ENCODE measurements at places on chromosomes 16 and 17.

DNA sequence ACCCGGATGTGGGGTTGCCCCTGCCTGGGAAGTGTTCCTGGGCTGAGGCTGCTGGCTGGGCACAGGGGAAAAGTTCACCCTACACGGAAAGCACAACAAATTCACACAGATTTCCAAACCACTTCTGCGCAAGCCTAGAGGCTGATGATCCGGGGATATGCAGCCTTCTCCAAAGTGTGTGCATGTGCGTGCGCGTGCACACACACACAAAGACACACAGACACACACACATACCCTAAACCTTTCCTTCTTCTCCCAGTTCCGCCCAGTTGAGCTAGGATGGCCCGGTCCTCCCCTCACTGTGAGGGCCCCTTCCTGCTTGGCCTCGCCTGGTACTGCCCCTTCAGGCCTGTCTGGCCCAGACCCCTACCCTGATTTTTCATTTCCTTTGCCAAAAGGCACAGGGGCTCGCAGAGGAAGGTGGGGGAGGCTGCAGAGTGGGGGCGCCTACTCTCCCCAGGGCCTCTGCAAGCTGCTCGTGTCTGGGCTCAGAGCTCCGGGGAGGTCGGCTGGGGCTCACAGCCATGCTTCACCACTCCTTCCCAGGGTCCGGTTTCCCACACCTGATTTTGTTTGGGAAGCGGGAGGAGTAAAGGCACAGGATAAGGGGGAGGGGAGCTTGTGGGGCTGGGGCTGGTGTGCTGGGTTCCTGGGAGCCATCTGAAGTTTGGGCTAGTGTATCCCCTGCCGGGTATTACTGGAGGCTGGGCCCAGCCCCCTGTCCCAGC is 144.7 kb downstream of the ENGASE start:
- DNase-seq: no peak

- DNase-seq: no peak
Observed at GRCh38 chr17:29341726-29342125, 47.8 kb upstream of the NUFIP2 start.

DNA sequence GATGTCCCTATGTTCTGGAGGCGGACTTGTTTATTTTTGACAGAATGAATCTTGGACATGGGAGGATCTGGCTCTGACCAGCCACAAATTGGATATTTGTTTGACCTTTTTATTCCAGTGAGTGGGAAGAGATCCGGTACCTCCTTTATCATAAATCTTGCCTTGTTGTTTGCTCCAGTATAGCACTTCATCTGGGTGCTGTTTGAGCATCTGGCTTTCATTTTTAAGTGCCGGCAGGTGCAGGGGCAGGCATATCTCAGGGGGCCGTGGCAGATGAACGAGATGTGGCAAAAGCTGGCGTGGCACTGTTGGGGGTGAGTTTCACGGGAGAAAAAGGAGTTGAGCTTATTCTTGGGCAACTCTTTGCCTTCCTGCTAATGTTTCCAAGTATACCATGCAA is 37.8 kb downstream of the MSI2 start:
- no peak for DNase-seq

- no peak for DNase-seq
Observed at GRCh38 chr16:49010879-49011278, 270.8 kb downstream of the CBLN1 start.

DNA sequence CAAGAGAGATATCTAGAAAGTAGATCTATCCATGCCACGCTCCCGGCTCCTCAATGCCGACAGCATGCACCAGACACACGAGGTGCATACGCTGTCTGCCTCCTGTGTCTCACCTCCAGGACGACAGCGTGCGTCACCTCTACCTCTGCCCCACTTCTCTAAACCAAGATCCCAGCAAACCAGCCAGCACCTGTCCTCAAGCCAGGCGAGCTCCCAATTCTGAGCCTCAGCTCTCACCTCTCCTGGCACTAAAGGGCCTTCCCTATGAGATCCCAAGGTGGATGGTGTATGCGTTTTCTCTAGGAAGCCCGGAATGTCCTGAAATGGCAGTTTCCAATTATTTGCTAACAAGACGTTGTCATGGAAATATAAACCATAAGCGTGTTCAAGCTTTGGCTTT is 36.2 kb upstream of the RCVRN start:
- DNase-seq: no peak

GRCh38 chr17:77242118-77242851 is 101.5 kb downstream of the SEC14L1 start:
- no peak for DNase-seq

DNA sequence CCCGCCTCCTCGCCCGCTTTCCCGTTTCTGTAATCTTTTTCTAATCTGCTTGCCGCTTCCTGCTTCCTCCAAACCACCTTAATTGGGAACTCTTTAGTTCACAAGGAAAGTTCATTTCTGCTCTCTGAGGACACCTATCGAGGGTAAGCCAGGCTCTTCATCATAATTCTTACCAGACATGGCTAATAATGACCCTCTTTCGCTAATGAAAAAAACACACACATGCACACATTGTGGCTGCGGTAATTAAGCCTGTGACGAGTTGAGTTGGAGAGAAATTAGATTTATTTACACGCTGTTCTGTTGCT is 100.6 kb downstream of the ZNF423 start:
- no peak for DNase-seq

DNA sequence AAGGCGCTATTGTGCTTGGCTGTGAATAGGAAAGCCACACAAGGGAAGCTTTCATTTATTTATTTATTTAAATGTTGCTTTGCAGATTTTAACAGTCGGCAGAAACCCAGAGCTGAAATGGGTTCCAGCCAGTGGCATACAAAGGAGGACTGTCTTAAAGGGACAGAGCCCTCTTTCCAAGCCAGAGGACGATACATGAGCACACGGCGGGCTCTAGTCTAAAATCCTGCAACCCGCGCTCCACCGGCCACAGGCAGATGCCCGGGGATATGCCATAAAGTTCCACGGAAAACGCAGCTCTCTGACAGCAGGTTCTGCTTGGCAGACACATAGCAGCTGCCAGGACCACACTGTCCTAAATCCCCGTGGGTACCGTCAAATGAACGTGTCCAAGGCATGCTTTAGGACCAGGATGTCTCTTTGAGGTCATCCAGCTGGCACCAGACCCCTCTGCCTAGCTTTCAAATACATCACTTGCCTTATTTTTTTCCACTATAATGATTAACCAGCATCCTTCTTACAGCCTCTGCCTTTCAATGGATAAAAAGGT is 64.6 kb downstream of the CYTH1 start:
- no peak for DNase-seq

GRCh38 chr16:85328676-85329058 is 216.4 kb upstream of the CIBAR2 start:
- no peak for DNase-seq

GRCh38 chr16:775236-775796 is 12.9 kb downstream of the RPUSD1 start:
- DNase-seq: no peak

- no peak for DNase-seq
Observed at GRCh38 chr16:75377729-75378386, 55.4 kb downstream of the CFDP1 start.

DNA sequence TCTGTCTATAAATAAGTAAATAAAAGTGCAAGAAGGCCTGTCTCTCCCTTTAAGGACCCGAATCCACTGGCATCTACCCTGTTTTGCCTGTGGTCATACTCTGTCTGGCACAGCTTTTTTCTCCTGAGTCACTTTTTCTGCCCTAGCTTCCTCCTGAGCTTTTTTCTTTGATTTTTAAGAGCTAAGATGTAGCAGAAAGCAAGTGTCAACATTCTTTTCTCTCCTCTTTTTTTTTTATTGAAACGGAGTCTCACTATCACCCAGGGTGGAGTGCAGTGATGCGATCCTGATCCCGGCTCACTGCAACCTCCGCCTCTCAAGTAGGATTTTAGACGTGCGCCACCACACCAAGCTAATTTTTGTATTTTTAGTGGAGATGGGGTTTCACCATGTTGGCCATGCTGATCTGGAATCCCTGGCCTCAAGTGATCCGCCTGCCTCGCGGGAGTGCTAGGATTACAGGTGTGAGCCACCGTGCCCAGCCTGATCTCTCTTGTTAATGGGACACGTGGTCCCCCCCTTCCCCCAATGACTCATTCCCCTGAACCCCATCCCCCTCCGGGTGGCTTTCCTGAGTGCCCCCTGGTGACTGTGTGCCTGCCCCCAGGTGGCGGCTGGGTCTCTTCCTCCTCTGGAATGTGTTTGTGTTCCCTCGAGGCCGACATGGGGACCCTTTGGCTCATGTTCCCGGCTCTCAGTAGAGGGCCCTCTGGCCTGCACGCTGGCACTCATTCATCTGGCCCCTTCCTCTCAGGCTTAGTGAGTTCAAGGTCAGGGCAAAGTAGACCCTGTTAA is 14.2 kb downstream of the C16orf90 start:
- no peak for DNase-seq

DNA sequence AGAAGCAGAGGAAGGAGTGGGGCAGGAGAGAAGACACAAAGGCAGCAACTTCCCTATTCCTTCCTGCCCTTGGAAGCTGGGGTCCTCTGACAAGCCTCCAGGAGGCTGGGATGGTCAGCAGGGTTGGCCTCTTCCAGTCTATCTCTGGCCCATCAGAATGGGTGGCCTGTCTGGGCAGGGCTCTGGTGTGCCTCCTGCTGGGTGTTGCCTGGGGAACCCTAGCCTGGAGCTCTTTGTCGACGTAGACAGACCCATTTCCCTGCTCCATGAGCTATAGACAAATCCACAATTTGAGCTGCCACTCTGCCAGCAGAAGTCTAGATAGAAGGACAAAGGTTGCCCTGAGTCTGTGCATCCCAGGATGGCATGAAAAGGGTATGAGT is 11.4 kb downstream of the IGFBP4 start:
- DNase-seq: no peak

GRCh38 chr16:69396187-69397061 is 10.6 kb upstream of the TERF2 start:
- peak; percentile 76 for DNase-seq

GRCh38 chr17:44935116-44935515 is 12.5 kb downstream of the KIF18B start:
- no peak for DNase-seq

GRCh38 chr16:67432506-67432890 is 1.6 kb downstream of the HSD11B2 start:
- no peak for DNase-seq

GRCh38 chr17:11944587-11944986 is 52.7 kb downstream of the ZNF18 start:
- no peak for DNase-seq

DNA sequence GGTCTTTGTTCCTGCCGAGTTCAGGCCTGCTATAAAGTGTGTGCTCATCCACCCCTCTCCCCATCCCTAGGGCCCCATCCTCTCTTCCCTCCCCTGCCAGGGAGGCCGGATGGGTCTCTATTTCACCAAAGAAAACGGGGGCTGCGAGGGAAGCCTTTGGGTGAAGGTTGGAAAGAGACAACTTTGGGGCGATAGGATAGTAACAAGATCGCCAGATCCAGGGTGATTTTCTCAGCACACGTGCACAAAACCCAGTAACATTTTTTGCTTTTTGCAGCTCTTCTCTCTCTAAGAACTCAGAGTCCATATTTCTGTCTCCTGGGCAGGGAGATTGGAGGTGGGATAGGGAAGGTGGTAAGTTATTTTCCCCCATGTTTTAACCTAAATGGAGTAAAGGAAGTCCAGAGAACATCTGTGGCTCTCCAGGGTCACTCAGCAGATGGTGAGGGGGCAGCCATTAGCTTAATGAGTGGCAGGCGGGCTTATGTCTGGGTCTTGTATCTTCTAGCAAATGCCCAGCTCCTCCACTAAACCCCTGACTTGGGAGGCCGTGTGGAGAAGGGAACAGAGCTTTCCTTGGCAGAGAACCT is 6.9 kb downstream of the CCR7 start:
- no peak for DNase-seq

GRCh38 chr17:50397919-50398285 is 579 bp upstream of the LRRC59 start:
- no peak for DNase-seq

DNA sequence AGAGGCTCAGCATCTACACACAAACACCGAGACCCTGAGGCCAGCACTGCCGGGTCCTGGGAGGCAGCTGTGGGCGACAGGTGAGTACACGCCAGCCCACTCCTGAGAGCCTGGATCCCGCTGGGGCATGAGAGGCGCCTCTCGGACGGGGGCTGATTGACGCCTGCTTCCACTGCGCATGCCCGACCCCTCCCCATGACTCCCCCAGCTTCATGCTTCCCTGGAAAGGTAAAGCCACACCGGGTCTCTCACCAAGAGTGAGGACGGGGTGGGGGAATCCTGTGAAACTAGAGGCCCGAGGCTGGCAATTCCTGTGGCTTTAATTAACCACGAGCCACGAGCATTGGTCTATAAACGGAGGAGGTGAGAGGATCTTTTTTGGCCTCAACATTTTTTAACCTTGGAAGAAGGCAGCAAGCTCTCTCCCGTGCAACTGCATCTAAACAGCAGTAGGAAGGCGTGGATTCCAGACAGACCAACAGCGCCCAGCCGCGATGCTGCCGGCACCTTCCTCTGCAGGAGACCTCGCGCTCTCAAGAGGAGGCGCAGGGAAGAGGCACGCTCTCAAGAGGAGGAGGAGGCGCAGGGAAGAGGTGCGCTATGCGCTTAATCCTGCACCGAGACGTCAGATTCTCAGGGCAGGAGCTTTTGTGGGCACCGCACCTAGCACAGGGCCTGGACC is 71.8 kb upstream of the METRNL start:
- no peak for DNase-seq
